H9 (cell line): ENCODE measurements at places on chromosomes 3 and 15. TPM values are rescaled to one million over a fixed set of nuclear protein-coding genes. Genes with fewer than 3 reads are reported as not detected.

MCTP2 gene
- 1.3 and 2.0 TPM in 2 replicates for total RNA-seq

DNA sequence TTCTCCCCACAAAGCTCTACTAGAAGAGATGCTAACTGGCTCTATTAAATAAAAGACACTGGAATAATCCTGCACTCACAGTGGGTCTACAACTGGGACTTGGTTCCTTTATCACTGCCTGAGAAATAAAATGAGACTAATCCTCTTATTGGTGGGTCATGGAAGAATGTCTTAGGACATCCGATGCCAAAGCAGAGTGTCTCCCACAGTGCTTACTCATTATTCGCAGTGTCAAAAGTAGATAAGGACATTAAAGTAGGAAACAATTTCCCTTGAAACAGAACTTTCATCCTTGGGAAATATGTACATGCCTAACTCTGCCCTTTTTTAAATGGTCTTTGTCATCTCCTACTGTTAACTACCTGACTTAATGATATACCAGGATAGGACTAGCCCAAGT lies 71.5 kb downstream of the GSK3B start:
- no peak for DNase-seq
- H3K4me1 ChIP-seq, result no peaks in the 10 kb centered on the region; the same call in 1 of the 2 replicates
- H3K27ac ChIP-seq, result no peak overlapping the region
- H3K36me3 ChIP-seq, result no peaks in the 10 kb centered on the region

- H3K4me1 ChIP-seq, result no peaks in the 10 kb centered on the region
- H3K36me3 ChIP-seq, result peaks cover 3% of the 10 kb centered on the region; the same call in 1 of the 2 replicates
- H3K27ac ChIP-seq, result no peak overlapping the region
- no peak overlapping the region for H3K4me3 ChIP-seq
- no peaks in the 10 kb centered on the region for H3K27me3 ChIP-seq
- DNase-seq, result no peak
Measured at GRCh38 chr15:57500256-57500655, 91.4 kb upstream of the MYZAP start.

GRCh38 chr3:151925876-151926275 lies 52.4 kb downstream of the SUCNR1 start:
- no peak overlapping the region for H3K27ac ChIP-seq
- no peaks in the 10 kb centered on the region for H3K4me1 ChIP-seq
- no peak for DNase-seq
- no peaks in the 10 kb centered on the region for H3K27me3 ChIP-seq
- no peaks in the 10 kb centered on the region; the same call in 2 of the 3 replicates for H3K36me3 ChIP-seq

- no peak overlapping the region for H3K27ac ChIP-seq
- peak; percentile 75 for DNase-seq
- peaks cover 60% of the 10 kb centered on the region for H3K36me3 ChIP-seq
- H3K27me3 ChIP-seq, result no peaks in the 10 kb centered on the region
Measured at GRCh38 chr3:183085634-183086390, 13.5 kb downstream of the MCCC1 start.

GRCh38 chr15:75661100-75661755 lies 13.5 kb downstream of the SNX33 start:
- no peak overlapping the region for H3K4me3 ChIP-seq
- H3K27me3 ChIP-seq, result no peaks in the 10 kb centered on the region
- DNase-seq, result peak; percentile 76
- H3K4me1 ChIP-seq, result 0 out of 2 replicates have a peak, but pooled peaks cover 2% of the 10 kb centered on the region
- H3K27ac ChIP-seq, result no peak overlapping the region
- H3K36me3 ChIP-seq, result peaks cover 26% of the 10 kb centered on the region
